NCI-H2081 (cell line): ENCODE measurements at places on chromosomes 6 and 20.

- no peak for DNase-seq
Observed at GRCh38 chr6:14575961-14576360, 458.4 kb downstream of the CD83 start.

- no peak for DNase-seq
Observed at GRCh38 chr6:14216946-14217684, 99.5 kb downstream of the CD83 start.

DNA sequence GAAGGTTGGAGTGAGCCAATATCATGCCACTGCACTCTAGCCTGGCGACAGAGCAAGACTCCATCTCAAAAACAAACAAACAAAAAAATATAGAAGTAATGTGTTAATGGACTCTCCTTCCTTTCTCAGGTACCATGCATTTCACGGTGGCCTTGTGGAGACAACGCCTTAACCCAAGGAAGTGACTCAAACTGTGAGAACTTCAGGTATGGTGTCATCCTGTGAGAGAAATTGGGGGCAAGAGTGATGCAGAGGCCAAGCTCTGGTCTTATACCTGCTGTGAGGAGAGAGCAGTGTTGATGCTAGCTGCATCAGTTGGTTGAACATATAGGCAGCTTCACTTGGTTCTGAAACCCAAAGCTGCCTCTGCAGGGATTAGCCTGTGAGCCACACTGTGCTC lies 6.2 kb downstream of the ITCH start:
- no peak for DNase-seq

DNA sequence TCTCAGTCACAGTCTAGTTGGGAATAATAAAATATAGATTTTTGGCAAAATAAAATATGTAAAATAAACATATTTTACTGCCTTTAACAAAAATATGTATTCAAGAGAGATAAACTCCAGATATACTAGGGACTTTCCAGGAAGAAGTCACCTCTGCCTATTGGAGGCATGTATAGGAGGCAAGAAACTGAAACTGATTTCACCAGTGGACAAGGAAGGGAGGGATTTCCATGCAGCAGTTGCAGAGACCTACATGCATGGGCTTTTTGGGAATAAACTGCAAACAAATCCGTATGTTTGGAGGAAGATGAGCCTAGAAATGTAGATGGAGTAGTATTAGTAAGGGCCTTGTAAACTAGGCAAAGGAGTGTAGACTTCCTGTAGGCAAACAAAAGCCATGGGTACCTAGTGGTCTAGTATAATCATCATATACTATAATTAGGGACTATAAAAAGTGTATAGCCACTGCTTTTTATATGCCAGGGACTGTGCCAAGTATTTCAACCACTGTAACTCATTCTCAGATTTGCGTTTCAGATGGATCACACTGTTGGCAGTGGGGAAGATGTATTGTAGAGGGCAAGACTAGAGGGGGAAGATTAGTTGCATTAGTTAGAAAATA lies 38.9 kb downstream of the CD109 start:
- no peak for DNase-seq

- DNase-seq, result peak; percentile 46
Observed at GRCh38 chr6:149060985-149061760, 256.3 kb upstream of the TAB2 start.

- DNase-seq, result no peak
Observed at GRCh38 chr6:33759887-33760629, 13.4 kb upstream of the IP6K3 start.

DNA sequence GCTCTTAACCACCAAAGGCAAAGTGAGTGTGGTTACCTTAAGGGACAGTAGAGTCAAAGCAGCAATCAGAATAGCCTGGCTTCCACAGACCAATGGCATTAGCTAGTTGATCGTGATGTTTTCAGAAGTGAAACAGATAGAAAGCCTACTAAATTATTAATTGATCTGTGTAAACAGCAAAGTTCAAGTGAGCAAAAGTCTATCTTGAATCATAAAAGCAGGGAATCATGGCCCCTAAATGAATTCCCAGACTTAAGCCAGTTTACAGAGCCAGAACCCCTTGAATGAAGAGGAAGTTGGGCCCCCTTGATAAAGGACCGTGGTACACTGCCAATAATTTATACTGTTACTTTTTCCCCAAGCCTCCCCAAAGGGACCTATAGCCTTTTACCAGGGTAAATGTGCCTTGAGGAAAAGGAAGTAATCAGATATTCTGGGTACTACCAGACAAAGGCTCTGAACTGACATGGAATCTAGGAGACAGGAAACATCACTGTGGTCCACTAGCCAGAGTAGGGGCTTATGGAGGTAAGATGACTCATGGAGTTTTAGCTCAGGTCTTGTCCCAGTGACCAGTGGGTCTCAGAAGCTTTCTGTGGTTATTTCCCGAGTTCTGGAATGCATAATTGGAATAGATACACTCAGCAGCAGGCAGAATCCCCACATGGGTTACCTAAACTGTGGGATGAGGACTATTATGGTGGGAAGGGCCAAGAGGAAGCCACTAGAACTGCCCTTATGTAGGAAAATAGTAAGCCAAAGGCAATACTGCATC lies 317.5 kb downstream of the CD83 start:
- no peak for DNase-seq

- DNase-seq, result no peak
Observed at GRCh38 chr6:99548706-99549105, 19.8 kb downstream of the CCNC start.
